ENCODE measurements at places on chromosomes 3 and 15.

DNA sequence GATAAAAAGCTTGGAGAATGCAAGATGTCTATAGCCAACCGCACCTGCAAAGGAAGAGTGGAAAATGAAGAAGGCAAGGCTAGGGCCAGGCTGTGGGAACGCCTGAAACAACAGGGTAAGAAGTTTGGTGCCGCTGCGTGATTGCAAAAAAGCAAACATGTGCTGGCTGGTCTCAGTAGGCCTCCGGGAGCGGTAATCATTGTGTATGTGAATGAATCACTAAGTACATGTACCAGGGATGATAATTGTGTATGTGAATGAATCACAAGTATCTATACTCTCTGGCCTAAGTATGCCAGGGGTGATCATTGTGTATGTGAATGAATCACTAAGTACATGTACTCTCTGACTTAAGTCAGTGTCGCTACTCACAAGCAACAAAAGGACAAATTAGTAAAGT, 40.3 kb upstream of the PARL start:
- no peak for DNase-seq

GRCh38 chr15:99438691-99439523, 126.9 kb upstream of the MEF2A start:
- DNase-seq: no peak

GRCh38 chr3:157247391-157247790, 87.4 kb upstream of the CCNL1 start:
- DNase-seq: no peak

DNA sequence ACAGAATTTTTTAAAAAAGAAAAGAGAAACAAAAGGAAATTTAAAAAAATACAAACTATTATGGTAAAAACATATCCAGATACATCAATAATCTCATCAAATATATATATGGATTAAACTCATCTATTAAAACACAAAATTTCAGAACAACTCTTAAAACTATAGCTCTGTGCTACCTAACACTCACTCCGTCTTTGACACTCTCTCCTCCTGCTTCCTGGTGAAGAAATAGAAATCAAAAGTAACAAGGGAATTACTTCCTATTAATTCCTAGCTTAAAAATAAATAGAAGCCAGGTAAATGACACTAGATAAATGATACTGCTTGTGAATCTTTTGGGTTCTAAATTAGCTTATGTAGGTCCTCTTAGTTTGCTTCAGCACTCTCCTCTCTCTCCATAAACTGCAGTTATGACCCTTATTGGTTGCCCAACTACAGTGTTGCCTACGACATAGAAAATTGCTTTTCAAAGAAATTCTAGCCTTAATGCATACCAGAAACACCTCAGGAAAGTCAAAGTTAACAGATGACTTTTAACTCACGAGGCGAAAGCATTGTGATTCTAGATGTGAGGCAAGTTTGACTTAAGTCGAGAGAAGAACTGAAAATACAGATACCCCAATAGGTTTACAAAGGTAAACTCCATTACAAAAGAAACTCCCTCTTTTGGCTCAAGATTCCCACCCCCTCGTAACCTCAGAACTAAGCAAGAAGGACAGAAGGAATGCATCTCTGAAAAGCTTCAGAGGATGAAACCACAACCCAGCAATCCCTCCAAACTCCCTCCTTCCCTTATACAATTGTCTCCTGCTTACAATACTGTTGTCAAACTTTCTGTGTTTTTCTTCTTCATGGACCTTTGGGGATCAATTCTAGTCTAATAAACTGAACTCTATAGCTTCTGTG, 394.7 kb downstream of the FGF12 start:
- DNase-seq: no peak

GRCh38 chr3:154131830-154132229, 10.6 kb downstream of the ARHGEF26 start:
- DNase-seq: no peak

DNA sequence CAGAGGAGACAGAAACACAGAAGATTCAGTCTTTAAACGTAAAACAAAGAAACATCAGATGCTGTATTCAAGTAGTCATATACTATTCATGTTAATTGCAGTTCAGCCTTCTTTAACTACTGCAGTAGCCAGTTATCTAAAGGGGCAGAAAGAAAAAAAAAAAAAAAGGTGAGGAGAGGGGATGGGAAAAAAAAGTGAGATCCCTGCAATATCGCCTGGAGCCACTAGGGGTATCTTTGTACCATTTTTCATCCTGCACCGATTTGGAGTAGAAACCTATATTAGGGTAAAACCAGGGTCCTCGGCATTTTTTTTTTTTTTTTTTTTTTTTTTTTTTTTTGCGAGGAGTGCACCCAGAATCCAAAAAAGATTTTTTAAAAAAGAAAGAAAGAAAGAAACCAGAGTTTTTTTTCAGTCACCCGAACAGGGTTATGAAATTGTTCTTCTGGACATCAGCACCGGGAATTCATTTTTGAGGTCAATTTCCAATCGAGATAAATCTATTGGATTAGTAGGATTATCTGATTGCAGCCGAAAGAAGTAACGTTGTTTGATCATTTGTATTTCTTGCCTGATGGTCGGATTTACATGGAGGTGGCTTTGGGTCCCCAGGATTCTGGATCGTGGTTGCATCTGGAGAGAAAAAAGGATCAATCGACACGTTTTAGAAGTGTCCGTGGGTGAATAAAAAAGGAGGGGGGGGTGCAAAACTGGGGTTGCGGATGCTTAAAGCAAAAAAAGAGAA, 186.7 kb downstream of the NLGN1 start:
- DNase-seq: peak; percentile 70

GRCh38 chr3:48595075-48595525, at the start of gene COL7A1:
COL7A1 (minus strand) TSS chr3:48595329; CDS start chr3:48595159, 170 bp downstream.
- no peak for DNase-seq

DNA sequence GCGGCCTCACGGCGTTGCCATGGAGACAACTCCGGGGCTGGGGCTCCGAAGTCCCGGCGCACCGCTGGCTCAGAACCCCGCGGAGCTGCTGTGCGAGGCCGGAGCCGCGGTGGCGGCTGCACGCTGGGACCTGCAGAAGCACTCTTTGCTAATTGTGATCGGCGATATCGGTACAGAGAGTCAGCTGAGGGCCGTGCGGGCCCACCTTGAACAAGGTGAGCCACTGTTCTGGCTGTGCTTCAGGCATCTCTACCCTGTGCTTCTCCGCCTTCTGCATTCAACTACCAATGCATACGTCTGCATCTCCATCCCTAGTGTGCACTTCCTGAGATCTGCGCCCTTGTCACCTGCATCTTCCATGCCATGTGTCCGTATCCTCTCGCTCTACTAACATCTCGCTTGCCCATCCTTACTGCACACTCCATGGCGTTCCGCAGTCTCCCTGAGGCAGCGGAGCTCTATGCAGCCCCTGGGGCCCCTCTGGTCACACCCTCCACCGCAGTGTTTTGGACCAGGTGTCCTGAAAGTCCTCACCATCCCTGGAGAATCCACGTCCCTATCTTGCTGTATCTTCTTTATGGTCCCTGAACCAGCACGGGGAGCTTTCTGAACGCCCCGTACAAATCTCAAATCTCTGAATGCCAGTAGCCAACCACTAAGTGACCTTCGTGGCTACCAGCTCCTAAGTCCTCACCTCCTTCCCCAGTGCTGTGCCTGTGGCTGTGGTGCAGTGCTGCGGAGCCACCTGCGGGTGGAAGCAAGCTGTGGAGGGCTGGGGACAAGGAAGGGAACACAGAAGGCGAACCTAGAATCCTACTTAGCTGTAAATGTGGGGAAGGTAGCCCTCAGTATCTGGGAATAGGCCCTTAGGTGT, 6.2 kb upstream of the MAP1A start:
- DNase-seq: peak; percentile 16

- DNase-seq: no peak
These were observed 3.6 kb upstream of the LPCAT4 start for GRCh38 chr15:34370643-34371042.

- no peak for DNase-seq
These were observed 43.8 kb downstream of the IFT122 start for GRCh38 chr3:129483870-129484269.

- peak; percentile 93 for DNase-seq
These were observed 1.3 kb downstream of the ARL6IP5 start for GRCh38 chr3:69085833-69086722.

DNA sequence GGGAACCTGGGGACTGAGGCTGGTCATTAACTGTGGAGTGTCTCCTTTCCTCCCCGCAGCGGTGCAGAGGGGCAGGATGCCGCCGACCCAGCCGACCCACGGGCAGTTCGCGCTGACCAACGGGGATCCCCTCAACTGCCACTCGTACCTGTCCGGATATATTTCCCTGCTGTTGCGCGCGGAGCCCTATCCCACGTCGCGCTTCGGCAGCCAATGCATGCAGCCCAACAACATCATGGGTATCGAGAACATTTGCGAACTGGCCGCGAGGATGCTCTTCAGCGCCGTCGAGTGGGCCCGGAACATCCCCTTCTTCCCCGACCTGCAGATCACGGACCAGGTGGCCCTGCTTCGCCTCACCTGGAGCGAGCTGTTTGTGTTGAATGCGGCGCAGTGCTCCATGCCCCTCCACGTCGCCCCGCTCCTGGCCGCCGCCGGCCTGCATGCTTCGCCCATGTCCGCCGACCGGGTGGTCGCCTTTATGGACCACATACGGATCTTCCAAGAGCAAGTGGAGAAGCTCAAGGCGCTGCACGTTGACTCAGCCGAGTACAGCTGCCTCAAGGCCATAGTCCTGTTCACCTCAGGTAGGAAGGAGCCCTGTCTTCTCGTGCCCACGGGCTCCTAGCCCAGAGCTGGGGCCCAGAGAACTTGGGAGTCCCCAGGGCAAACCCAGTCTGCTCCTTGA, 3.7 kb downstream of the NR2F2 start:
- DNase-seq: peak; percentile 16

DNA sequence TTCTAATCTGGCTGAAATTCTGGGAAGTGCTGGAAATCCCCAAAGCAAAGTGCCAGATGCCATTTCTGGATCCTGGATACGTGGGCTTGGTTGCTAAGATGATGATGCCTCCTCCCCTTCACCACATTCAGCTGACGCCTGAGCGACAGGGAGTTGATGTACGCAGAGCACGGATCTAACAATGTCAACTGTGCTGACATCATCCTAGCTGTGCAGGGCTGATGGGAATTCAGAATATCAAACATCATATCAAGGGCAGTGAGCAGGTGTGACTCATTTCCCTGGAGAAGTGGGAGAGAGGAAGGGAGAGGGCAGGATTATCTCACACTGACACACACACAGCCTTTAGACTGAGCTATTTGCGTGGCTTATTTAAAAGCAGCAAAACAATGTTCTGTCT, 92.6 kb upstream of the ZBTB20 start:
- peak; percentile 97 for DNase-seq

DNA sequence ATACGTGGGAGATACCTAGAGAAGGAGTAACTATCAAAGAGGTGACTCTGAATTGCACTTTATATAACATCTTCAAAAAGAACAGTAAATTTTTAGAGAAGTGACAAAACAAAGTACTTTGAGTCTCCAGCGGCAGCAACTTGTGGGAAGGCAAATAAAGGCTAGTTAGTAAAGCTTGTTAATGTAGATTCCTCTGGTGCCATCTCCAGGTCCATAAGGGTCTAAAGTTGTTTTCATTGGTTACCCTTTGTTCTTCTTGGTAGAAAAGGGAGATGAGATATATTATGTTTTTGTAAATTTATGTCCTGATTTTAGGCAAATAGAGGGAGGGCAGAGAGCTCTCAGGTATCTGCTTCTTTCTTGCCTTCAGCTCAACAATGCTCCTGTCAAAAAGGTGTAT, 161.6 kb downstream of the MYRIP start:
- no peak for DNase-seq

DNA sequence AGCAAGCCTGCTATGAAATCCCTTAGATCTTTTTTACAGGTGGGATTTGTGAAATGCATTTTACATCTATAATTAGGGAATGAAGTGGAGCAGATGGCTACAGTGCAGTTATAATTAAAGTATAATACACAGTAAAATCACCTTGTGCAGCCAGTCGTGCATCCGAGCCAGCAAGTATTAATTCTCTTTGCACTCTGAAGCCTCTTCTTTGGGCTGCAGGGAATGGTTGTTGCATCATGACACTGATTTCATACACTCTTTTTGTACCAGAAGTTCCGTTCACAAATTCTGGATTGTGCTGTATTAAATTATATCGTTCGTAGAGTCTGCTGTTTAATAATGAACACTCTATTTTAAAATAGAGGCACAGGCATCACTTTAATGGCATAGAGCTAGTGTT, 28.7 kb upstream of the TP63 start:
- DNase-seq: no peak

GRCh38 chr3:50205413-50206276, 574 bp downstream of the SLC38A3 start:
- no peak for DNase-seq

GRCh38 chr3:67557848-67558355, 96.5 kb downstream of the SUCLG2 start:
- no peak for DNase-seq

DNA sequence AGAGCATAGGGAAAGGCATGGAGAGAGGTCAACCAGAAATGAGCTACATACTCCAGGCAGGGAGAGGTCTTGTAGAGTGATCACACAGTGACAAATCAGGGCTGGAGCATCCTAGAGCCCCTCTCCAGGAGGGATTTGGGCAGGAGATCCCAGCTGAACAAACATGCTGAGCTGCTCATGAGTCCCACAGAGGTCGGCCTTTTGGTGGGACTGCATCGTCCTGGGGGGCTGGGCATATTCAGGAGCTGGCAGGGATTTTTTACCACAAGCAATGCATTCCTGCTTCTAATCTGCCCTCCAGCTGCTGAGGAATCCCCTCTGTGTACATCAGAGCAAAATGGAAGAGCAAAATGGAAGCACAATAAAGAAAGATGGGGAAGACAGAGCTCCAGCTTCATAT, 94.9 kb downstream of the NTRK3 start:
- DNase-seq: no peak

DNA sequence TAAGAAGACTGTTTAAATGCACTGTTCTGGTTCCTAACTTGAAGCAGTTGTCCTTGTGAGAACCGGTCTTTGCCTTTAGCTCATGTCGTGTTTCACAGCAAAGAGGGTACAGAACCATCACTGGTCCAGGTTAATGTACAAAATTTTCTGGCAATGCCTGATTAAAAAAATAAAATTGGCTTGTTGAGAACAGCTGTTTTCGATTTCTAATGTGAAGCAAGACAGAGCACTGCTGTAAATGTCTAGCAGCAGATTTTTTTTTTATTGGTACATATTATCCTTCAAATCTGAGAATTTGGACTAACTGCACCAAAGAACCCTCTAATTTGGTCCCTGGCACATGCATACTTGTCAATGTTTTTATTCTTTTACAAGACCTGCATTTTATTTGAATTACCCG, 103.3 kb downstream of the STT3B start:
- no peak for DNase-seq

- DNase-seq: no peak
These were observed 518.8 kb downstream of the MECOM start for GRCh38 chr3:169144731-169145130.

DNA sequence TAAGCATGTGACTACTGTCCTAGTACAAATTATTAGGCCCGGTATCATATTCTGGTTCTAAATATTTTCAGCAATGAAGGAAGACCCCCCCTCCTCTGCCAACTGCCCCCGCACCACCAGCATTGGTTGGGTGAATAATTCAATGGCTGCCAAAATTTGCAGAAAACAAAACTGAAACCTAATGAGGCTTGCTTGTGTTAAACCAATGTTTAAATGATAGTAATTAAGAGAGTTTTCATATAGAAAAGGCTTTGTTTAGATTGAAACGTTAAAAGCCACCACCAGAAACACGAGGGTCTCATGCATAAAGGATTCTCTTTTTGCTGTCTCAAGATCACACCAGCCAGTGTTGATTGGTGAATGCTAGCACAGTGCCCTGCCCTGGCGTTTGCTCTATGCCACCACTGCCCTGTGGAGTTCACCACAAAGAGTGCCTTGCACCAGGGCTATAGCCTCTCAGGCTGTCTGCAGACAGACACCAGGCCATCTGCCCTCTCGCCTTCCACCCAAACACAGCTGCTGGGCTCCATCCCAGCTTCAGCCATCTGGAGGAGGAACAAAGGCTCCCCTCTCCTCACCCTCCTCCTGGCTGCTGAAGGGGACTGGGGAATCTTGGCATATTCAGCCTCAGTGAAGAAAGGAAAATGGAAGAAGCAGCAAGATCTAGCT, 200.3 kb upstream of the PFN2 start:
- DNase-seq: no peak

Measured in EL (cell line).